Activated T-helper 1 cell treated with anti-CD3 and anti-CD28 coated beads, Interleukin-2, amount 50 U/mL, for 16 hours (primary cell): ENCODE measurements at places on chromosomes 2 and 18.

DNA sequence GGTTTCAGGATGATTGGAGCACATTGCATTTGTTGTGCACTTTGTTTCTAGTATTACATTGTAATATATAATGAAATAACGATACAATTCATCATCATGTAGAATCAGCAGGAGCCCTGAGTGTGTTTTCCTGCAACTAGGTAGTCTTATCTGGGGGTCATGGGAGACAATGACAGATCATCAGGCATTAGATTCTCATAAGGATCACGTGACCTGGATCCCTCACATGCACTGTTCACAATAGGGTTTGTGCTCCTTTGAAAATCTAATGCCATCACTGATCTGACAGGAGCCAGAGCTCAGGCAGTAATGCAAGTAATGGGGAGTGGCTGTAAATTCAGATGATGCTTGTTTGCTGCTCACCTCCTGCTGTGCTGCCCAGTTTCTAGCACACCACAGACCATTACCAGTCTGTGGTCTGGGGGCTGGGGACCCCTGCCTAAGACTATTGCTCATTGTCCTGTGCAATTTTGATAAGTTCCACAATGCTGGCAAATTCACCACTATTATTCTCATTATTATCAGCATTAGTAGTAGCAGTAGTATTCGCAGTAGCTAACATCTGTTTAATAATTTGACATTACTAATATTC lies 428.7 kb upstream of the TNP1 start:
- DNase-seq, result no peak

DNA sequence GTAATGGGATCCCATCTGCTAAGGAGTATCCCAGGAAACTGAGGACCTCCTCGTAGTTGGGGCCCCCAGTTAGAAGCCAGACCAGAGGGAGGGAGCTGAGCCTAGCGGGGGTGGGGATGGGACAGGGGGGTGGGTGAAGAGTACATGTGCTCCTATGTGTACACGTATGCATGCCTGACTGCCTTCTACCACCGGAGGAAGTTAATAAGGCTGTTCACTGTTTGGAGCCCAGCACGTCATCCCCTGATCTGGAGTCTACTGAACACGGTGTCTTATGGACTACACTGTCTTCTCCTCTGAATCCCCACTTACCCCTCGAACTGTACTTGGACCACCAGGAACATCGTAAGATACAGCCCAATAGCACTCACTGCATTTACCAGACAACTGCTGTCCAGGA lies 68.5 kb downstream of the SFXN5 start:
- DNase-seq, result no peak

GRCh38 chr18:36086186-36086585 lies 18.8 kb upstream of the RPRD1A start:
- DNase-seq, result no peak

GRCh38 chr2:210170196-210170445 lies 1.1 kb downstream of the KANSL1L start:
- DNase-seq, result no peak

GRCh38 chr2:130818809-130819208 lies 17.9 kb upstream of the ARHGEF4 start:
- no peak for DNase-seq

GRCh38 chr2:45899926-45900325 lies 248.5 kb downstream of the PRKCE start:
- no peak for DNase-seq

DNA sequence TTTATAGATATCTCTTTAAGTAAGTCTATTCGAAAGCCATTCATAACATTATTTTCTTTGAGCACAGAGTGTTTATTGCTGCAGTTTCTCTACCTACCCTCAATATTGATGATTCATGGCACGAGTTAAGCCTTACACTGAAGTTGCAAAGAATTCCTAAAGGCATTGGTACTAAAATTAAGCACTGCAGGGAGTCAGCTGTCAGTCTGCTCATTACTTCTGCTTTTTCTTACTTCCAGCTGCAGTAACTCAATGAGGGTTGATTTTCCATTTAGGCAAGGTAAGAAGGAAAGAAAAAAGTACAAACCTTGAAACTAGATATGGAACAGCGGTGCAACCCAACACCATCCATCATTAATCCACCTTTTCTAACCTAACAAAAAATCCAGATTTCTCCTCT lies 65.2 kb downstream of the RNF152 start:
- DNase-seq, result no peak
